ENCODE measurements at places on chromosomes 3 and 15.

- peak; percentile 21 for DNase-seq
Observed at GRCh38 chr15:28125673-28126651, 26.8 kb upstream of the OCA2 start.

GRCh38 chr3:1726741-1727140 lies 371.9 kb upstream of the CNTN4 start:
- DNase-seq = no peak

DNA sequence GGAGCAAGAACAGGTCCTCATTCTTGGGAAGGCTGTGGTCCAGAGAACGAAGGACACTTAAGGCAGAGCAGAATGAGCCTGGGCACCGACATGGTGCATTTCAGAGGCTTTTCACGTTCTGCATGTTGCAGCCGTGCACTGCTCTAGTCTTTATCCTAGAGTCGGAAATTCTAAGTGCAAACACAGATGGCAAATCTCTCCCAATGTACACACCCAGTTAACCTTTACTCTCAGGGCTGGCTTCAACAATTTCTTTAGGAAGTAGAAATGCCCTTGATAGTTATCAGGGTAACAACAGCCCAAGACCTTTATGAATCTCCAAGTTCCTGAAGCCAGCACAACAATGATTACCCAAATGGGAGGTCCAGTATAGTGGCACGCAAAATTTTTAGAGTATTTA lies 39.1 kb upstream of the LRTM1 start:
- DNase-seq = no peak

DNA sequence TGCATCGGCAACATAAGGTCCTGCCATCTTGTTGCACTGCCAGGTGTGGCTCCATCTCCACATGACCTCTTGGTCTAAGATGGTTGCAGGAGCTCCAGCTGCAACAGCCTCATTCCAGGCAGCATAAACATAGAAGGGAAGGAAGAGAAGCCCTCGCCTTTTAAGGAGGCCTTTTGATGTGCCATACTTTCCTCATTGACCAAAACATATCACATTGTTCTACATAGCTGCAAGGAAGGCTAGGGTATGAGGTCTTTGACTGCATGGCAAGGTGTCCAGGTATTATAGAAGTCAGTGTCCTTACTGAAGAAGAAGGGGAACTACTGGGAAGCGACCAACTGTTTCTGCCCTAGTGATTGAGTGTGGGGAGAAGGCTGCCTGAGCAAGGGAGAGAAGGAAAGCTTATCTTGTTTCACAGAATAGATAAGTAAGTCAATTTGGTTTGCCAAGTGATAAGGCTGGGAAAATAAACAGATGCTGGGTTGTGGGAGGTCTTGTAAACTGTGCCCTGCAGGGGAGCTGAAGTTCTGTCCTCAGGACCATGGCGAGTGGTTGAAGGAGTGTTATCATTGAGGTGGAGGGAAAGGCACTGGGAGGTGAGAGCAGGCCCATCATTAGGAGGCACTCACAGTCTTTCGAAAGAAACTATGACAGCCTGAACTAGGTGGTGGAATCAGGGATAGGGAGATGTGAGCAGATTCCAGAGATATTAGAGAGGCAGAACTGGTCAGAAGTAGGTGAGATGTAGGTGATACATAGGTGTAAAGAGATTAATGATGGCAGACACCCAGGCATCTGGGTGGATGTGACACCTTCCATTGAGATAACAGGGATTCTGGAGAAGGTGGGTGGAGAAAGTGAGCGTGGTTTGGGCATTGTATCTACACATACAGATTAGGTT lies 93.8 kb upstream of the IGF1R start:
- DNase-seq = no peak

GRCh38 chr3:94001191-94001590 lies 21.2 kb downstream of the ARL13B start:
- no peak for DNase-seq

DNA sequence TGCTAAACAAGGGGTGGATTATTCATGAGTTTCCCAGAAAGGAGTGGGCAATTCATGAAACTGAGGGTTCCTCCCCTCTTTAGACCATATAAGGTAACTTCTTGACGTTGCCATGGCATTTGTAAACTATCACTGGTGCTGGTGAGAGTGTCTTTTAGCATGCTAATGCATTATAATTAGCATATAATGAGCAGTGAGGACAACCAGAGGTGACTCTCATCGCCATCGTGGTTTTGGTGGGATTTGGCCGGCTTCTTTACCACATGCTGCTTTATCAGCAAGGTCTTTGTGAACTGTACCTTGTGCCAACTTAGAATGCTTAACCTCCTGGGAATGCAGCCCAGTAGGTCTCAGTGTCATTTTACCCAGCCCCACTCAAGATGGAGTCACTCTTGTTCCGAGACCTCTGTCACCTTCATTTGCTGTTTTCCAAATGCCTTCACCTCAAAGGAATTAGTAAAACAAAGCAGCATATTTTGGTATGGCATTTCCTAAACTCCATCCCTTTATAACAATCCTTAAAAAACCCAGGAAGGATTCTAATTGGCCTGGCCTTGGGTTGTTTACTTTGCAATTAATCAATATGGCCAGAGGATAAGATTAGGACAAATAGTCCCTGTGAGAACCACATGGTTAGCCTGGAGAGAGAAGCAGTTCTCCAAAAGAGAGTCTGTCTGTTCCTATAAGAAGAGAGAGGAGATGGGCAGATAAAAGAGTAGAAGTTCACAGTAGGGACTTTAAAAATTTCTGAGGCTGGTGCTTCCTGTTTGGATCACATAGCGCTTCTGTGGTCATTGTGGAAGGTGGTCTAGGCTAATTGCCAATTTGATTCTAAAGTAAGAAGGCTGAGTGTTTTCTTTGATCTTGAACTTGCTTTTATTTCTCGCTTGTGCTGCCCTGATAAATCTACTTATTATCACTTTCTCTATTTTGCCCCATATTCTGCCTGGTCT lies 155.2 kb upstream of the EOMES start:
- no peak for DNase-seq

- DNase-seq = no peak
Observed at GRCh38 chr3:71369701-71370391, 213.7 kb downstream of the FOXP1 start.

DNA sequence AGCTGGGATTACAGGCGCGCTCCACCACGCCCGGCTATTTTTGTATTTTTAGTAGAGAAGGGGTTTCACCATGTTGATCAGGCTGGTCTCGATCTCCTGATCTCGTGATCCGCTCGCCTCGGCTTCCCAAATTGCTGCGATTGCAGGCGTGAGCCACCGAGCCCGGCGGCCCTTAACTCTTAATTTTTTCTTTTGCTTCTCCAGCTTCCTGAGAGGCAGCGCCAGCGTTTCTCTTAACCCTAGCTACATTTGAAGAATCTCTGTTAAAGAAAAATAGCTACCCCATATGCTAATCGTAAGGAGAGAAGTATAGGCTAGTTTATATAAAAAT lies 465 bp upstream of the GK5 start:
- DNase-seq = no peak
